RPMI7951 (cell line): ENCODE measurements at places on chromosomes 11 and 22. TPM values are rescaled to one million over a fixed set of nuclear protein-coding genes. Genes with fewer than 3 reads are reported as not detected.

GRCh38 chr11:64286801-64287159, 1.1 kb downstream of the GPR137 start:
- no peak for DNase-seq

GRCh38 chr22:17097062-17097461, 12.3 kb downstream of the IL17RA start:
- no peak for DNase-seq

GRCh38 chr22:22773979-22774604, 113.5 kb upstream of the IGLL5 start:
- DNase-seq, result no peak

DNA sequence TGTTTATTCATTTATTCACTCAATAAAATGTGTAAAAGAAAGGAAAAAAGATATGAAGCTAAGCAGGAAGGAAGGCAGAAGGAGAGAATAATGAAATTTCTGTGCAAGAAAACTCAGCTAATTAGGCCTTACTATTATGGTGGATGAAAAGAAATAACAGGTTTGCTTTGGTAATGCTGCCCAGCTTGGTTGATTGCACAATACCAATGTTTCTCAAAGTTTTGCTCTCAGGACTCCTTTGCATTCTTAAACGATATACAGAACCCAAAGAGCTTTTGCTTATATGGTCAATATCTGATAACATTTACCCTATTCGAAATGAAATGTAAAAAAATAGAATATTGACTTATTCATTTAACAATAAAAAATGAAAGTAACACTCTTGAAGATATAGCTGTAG, 7.3 kb upstream of the CTSC start:
- no peak for DNase-seq

- no peak for DNase-seq
Measured at GRCh38 chr11:46253258-46254132, 24.0 kb upstream of the CREB3L1 start.

- no peak for DNase-seq
Measured at GRCh38 chr22:49094151-49094550, 733.5 kb downstream of the BRD1 start.

- DNase-seq, result no peak
Measured at GRCh38 chr11:8908099-8908498, 2.9 kb upstream of the AKIP1 start.

- peak; percentile 36 for DNase-seq
Measured at GRCh38 chr11:43988040-43988817, 45.8 kb downstream of the C11orf96 start.

DNA sequence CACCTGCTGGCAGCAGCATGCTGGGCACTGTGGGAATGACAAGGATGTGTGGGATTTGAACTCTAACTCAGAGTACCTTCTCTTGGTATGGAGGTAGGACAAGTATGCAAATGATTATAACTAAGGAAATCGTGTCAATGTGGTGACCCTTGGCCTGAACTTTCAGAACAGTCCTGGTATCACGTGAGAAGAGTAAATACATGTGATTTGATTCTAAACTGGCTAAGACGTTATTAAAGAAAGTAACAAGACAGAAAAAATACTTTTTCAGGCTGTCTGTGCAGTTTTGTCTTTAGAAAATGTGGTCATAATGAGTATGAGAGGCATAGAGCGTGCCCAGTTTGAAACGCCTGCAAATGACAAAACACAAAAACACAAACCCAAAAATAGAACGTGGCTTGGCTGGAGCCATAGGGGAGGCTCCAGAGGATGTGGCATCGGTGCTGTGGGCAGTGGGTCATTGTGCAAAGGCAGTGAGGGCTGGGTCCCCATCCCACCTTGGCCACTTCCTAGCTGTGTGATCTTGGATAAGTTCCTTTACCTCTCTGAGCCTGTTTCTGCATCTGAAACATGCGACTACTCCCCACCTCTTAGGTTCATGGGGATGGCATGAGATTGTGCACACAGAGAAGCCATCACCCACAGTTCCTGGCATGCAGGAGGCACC, 18.4 kb upstream of the IL2RB start:
- DNase-seq, result no peak

DNA sequence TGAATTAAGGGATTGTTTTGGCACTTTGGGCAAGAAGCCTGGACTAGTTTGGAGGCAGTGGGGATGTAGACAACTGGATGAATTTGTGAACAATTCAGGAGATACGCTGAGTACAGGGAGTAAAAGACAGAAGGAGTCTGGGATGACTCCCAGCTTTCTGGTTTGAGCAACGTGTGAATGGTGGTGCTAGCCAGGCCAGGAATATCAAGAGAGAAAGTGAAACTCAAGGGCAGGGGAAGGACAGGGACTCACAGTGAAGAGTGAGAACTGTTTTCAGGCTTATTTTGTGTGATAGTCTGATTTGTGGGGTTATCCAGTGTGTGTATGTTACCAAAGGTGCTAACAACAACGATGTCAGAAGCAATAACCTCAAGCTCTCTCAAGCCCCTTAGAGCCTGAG, 15.9 kb downstream of the CHRM1 start:
- DNase-seq, result peak; percentile 36

DNA sequence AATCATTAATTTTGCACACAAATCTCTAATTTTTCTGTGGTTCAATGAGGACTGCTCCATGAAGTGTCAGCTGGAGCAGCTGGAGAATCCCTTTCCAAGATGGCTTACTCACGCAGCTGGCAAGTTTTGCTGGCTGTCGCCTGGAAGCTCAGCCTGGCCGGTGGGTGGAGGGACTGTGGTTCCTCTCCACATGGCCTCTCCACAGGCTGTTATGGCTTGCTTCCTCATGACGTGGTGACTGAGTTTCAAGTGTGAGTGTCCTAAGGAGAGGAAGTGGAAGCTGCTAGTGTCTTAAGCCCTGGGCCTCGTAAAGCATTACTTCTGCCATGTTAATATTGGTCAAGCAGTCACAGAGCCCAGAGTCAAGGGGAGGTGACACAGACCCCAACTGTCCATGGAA, 14.0 kb upstream of the NRIP3 start:
- DNase-seq, result peak; percentile 55

DNA sequence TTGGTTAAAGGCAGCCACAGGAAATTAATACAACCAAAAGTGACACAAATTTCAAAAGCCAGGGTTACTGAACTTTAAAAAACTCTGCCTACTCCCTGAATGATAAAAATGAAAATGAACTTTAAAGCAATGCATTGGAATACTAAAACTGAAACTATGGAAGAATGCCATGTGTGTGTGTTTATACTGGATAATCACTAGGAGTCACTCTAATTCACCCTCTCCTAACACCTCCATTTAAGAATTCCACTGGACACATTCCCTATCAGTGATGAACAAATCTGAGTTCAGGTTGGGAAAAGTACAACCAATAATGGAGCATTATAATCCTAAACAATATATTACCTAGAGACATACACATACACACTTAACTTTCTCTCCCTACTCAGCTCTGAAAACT, 27.5 kb upstream of the PLAAT3 start:
- peak; percentile 8 for DNase-seq

GRCh38 chr22:46517255-46517761, 20.1 kb downstream of the CELSR1 start:
- no peak for DNase-seq

DNA sequence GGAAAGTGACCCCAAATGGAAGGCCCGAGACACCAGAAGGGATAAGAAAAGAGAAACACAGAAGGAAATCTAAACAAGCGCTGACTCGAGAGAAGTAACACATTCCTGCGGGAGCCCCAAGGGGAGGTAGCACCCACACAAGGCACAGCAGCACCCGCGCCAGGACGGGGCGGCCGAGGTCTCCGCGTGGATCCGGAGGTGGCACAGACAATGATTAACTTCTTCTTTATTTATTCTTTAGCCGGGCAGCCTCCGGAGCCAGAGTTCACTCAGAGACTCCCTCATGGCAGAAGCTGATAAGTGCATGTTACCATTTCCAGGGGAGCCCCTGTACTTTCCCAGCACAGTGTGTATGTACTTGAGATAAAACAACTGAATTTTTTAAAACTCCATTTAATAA, 5.1 kb downstream of the TOLLIP start:
- DNase-seq, result no peak

DNA sequence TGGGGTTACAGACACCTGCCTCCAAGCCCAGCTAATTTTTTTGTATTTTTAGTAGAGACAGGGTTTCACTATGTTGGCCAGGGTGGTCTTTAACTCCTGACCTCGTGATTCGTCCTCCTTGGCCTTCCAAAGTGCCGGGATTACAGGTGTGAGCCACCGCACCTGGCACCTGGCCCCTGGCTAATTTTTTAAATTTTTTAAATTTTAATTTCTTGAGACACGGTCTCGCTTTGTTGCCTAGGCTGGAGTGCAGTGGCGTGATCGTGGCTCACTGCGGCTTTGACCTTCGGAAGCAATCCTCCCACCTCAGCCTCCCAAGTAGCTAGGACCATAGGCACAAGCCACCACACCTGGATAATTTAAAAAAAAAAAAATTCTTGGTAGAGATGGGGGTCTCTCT, 14.6 kb downstream of the PPP6R2 start:
- no peak for DNase-seq

GRCh38 chr11:18314784-18315523, 7.0 kb downstream of the HPS5 start:
- no peak for DNase-seq

DNA sequence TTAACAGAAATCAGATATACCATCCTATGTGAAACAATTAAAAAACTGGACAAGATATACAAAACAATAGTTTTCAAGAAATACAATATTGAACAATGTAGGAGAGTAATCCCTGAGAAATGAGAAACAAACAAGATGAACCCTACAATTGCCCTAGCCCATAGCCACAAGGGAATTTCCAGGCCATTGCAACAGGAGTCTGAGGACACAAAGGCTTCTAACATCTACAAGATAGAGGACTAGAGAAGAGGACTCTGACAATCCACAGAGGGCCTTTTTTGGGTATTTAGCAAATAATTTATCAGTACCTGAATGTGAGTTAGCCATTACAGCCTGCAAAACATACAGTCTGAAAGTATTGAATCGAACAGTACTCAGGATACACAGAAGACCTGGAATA, 251.7 kb downstream of the GRM5 start:
- no peak for DNase-seq

GRCh38 chr22:32752816-32753520, 48.5 kb upstream of the TIMP3 start:
- DNase-seq, result peak; percentile 69

GRCh38 chr11:19849107-19849789, 136.6 kb downstream of the NAV2 start:
- peak; percentile 45 for DNase-seq

GRCh38 chr11:116975661-116976060, 122.6 kb downstream of the SIK3 start:
- no peak for DNase-seq

GRCh38 chr11:119106564-119107537, at the start of gene C2CD2L:
TSS of gene C2CD2L (plus strand) at chr11:119107344. CDS start at chr11:119107742, 398 bp downstream.
- DNase-seq, result peak; percentile 93

GRCh38 chr11:299081-299891, at the start of gene IFITM5:
TSS of gene IFITM5 (minus strand) at chr11:299526. CDS start at chr11:299490, 36 bp downstream.
- no peak for DNase-seq

DNA sequence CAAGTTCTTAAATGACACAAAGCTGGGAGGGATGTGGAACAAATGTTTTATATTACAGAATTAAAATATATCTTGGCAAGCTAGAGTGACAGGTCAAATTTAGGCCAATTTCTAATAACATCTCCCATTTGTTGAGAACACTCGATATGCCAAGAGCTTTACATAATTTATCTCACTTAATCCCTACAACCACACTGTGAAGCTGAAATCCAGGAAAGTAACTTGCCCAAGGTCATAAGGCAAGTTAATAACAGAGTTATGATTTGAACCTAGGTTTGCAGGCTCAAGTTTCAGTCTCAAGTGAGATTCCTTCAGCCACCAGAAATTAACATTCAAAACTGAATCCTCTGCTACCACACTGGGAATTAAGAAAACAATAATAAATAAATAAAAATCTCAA, 38.3 kb downstream of the RAB30 start:
- DNase-seq, result no peak

GRCh38 chr11:118180300-118180703, 3.9 kb upstream of the SCN2B start:
- DNase-seq, result peak; percentile 47

DNA sequence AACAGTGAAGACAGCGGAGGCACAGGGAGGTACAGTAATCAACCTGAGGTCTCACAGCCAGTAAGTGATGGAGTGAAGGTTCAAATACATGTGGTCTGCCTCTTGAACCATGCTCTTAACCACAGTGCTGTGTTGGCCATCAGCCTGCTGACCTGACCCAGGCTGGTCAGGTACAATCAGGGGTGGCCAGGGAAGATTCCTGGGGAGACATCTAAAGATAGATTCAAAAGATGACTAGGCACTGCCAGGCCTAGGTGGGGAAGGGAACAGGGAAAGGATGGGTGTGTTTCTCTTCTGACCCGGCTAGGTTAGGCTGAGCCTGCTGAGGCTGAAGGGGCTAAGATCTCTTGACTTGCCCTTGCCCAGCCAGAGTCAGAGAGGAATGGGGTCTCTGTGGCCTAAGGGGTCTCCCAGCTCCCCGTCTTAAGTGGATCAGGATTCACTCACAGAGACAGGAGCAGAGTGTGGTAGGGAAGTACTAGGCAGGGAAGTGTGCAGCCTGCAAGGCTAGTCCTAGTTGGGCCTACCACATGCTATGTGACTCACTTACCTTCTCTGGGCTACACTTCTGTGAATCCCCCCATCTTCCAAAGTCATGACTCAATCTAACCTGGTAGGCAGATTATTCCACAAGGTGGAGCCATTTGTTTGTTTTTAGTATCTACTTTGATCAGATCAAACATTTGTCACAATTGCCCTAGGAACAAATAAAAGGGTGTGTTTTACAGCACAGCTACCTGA, 10.4 kb upstream of the SREBF2 start:
- DNase-seq, result peak; percentile 57

Gene POU2AF3
- 0.24 TPM in 1 of 2 replicates, not detected in the other for total RNA-seq

Gene ZNF215
- 6.7 and 8.9 TPM in 2 replicates for total RNA-seq

Gene CD3G
- total RNA-seq, result not detected in 2 replicates

Gene PYGM
- not detected in 2 replicates for total RNA-seq

Gene RASSF10
- 0.12 and 0.20 TPM in 2 replicates for total RNA-seq

Gene SNX32
- 0.20 TPM in 1 of 2 replicates, not detected in the other for total RNA-seq

Gene LSP1
- 2.4 and 3.8 TPM in 2 replicates for total RNA-seq

Gene DTX4
- total RNA-seq, result 0.48 and 0.49 TPM in 2 replicates

Gene BEST1
- total RNA-seq, result 0.10 and 0.12 TPM in 2 replicates
